ENCODE measurements at places on chromosomes 4 and X. TPM values are rescaled to one million over a fixed set of nuclear protein-coding genes. Genes with fewer than 3 reads are reported as not detected.

DNA sequence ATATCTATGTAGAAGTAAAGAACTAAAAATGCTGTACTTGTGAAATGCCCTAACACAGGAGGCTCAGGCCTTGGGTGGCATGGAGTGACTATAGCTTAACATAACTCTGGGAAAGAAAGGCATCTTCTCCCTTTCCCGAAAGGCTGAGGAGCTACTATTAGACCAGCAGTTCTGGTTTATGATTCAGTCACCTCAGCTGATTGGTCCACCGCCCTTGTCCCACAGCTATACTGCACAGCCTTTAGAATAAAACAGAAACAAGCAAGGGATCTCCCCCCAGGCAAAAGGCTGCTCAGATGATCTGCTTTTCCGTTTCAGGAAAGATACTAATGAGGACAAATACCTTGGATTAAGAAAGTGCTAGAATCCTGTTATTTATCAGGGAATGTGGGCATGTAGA lies 171.3 kb downstream of the SNCA start:
- H3K36me3 ChIP-seq: no peaks in the 10 kb centered on the region
- H3K4me3 ChIP-seq: no peak overlapping the region
- no peak for DNase-seq
- no peaks in the 10 kb centered on the region for H3K4me1 ChIP-seq

GRCh38 chr4:71604785-71605184 lies 179.1 kb downstream of the GC start:
- H3K4me3 ChIP-seq: no peak overlapping the region
- no peaks in the 10 kb centered on the region for H3K4me1 ChIP-seq
- no peaks in the 10 kb centered on the region for H3K27me3 ChIP-seq
- no peak overlapping the region for H3K27ac ChIP-seq
- no peak for DNase-seq

SPANXA1 gene
- total RNA-seq: not detected

- peaks cover 20% of the 10 kb centered on the region for H3K36me3 ChIP-seq
- H3K27me3 ChIP-seq: no peaks in the 10 kb centered on the region
- H3K4me3 ChIP-seq: peak overlapping the region; percentile 3
- H3K27ac ChIP-seq: peak overlapping the region; percentile 66
- no peak for DNase-seq
Observed at GRCh38 chrX:24168807-24169206, 19.3 kb downstream of the ZFX start.

DNA sequence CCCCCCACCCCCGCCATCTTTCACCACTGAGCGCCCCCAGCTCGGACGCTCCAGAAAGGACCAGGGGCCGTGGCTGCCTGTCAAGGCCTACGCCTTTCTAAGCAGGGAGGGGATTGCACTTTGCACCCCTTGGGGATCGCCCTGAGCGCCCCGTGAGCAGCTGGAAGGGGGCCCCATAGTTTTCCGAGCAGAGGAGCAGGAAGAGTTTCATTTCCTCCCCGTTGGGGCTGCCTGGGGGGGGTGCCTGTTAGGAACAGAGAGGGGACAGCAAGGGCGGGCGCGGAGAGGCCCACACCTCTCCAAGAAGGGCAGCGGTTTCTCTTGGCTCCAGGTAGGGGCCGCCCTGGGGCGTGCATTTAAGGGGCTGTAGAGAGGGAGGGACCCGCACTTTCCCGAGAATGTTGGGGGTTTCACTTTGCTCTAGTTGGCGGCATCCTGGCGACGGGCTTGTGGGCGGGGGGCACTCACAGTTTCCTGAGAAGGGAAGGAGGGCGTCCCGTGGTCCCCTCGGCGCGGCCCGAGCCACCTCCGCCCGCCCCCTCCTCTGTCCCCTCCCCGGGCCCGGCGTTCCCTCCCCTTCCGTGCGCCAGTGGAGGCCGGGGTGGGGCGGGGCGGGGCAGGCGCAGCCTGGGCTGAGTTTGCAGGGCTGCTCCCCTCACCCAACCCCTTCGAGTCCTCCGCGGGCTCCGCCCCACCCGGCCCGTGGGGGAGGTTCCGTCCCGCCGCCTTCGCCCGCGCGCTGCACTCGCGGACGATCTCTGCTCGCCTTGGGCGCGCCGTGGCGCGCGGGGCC lies 82.3 kb upstream of the CD99 start:
- DNase-seq: peak; percentile 84
- no peaks in the 10 kb centered on the region for H3K4me1 ChIP-seq
- H3K4me3 ChIP-seq: peak overlapping the region; percentile 90
- no peak overlapping the region for H3K27ac ChIP-seq
- no peaks in the 10 kb centered on the region for H3K27me3 ChIP-seq

GRCh38 chr4:3671571-3672464 lies 94.4 kb upstream of the ADRA2C start:
- no peaks in the 10 kb centered on the region for H3K27me3 ChIP-seq
- H3K4me1 ChIP-seq: no peaks in the 10 kb centered on the region
- H3K27ac ChIP-seq: no peak overlapping the region
- no peak for DNase-seq
- no peaks in the 10 kb centered on the region for H3K36me3 ChIP-seq

DNA sequence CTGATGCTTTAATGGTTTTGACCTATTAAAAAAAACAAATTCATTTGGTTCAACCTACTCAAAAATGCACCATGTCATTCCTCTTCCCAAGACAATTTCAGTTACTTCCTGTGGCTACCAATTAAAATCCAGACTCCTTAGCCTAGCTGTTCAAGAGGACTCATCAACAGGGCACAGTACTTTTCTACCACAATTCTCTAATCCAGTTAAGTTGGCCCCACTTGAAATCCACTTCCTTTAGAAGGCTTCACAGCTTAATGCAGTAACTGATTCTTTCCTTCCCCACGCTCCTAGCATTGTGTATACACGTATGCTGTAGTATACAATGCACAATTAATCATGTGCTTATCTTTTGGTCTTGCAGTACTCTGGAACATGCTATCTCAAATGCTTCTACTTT lies 129.8 kb downstream of the UGT8 start:
- no peak overlapping the region for H3K4me3 ChIP-seq
- no peak overlapping the region for H3K27ac ChIP-seq
- H3K4me1 ChIP-seq: no peaks in the 10 kb centered on the region
- no peaks in the 10 kb centered on the region for H3K36me3 ChIP-seq
- H3K27me3 ChIP-seq: no peaks in the 10 kb centered on the region
- DNase-seq: no peak

DNA sequence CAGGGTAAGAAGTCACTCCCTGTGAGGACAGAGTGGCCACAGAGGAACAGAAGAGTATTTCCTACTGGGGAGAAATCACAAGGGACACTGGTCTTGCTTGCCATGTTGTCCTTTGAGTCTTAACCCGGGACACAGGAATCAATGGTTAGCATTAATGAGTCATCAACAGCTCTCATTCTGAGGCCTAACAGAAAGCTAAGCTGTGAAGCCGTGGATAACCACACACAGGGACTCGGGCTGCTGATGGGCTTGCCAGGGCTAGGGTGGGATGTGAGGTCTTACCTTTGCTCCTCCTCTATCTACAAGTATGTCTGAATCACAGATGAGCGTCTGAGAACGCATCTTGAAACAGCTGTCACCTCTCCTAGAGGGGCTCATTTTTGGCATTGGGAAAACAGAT lies 22.2 kb downstream of the HELT start:
- no peak for DNase-seq
- H3K4me3 ChIP-seq: no peak overlapping the region
- no peak overlapping the region for H3K27ac ChIP-seq
- H3K36me3 ChIP-seq: peaks cover 35% of the 10 kb centered on the region

DNA sequence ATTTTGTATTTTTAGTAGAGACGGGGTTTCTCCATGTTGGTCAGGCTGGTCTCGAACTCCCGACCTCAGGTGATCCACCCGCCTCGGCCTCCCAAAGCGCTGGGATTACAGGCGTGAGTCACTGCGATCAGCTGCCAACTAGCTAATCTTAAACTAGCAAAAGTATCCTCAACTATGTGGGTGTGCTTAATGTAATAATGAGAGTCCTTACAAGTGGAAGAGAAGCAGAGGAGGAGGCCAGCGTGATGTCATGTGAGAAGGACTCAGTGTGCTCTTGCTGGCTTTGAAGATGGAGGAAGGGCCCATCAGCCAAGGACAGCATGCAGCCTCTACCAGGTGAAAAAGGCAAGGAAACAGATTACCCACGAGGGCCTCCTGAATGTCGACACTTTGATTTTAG lies 19.6 kb downstream of the SCD5 start:
- no peak overlapping the region for H3K27ac ChIP-seq
- no peak overlapping the region for H3K4me3 ChIP-seq
- peaks cover 19% of the 10 kb centered on the region for H3K27me3 ChIP-seq
- H3K4me1 ChIP-seq: no peaks in the 10 kb centered on the region
- H3K36me3 ChIP-seq: no peaks in the 10 kb centered on the region
